ENCODE measurements at places on chromosomes 13 and 19.

DNA sequence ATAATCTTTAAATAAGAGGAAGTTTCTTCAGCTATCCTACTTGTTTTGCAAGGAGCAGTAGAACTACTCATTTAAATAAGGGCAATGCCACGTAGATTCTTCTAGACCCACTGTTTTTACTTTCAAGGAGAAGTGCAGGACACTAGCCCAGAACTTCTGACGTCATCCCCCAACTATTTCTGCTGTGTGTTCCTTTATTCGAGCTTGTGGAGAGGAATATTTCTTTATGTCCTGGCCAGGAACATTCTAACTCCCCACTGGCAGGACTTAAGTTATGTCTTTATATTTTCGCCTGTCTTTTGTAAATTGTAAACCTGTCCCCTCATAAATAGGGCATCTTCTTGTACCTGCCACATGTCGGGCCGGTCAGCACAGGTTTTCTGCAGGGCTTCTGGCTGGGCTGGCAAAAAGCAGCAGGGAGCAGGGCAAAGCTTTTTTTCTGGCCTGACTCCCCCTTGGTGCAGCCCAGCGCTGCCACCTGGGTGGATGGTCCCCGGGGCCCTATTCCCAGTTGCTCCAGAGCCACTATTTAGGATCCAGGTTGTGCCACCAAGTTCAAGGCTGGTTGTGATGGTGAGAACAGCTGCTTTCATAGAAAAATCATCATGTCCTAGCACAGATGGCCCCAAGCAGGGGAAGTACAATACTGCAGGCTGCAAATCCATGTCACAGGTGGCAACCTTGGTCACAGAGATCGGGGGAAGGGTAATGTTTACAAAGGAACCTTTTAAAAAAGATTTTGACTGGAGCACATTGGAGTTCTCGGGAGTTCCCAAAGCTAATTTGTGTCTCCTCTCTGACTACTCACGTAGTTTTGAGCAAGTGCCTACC, 1.8 kb downstream of the MBNL2 start:
- no peak for DNase-seq

DNA sequence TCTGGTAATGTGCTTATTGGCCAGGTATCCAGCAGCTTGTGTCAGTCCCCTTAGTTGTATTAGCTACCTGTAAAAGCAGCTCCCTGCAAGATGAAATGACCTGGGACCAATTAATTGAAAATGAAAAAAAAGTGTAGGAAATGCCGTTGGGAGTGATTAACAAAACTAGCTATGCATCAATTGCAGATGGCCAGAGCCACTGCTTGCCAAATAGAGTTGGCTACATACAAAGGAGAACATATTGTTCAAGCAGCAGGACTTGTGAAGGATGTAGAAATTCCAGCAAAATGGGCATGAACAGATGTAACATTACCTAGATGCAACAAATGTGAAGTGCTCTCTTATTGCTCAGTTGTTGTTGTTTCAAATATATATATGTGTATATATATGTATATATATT, 300.5 kb downstream of the PCDH17 start:
- no peak for DNase-seq

GRCh38 chr19:6020972-6021805, 43.2 kb upstream of the RANBP3 start:
- no peak for DNase-seq

- no peak for DNase-seq
Measured at GRCh38 chr13:40580566-40581276, 85.7 kb downstream of the FOXO1 start.

DNA sequence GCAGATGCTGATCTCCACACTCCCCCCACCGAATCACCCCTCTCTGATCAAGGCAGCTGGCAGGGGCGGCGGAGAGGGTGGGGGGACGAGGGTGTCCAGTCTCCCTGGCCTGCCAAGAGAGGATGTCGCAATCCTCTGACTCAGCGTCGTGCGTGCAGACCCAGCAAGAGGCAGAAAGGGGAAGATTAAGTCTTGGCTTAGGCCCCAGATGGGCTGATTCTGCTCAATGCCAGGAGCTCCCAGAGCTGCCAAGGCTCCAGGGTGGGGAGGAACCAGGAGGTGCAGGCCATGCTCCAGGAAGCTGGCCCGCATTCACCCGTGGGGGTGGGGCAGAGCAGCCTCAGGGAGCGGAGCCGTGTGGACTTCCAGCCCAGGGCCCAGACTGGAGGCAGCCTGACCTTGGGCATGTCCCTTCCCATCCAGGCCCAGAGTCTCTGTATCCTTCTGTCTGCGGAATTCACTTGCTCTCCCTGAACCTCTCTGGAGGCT, 6.6 kb upstream of the BCL3 start:
- DNase-seq = no peak

DNA sequence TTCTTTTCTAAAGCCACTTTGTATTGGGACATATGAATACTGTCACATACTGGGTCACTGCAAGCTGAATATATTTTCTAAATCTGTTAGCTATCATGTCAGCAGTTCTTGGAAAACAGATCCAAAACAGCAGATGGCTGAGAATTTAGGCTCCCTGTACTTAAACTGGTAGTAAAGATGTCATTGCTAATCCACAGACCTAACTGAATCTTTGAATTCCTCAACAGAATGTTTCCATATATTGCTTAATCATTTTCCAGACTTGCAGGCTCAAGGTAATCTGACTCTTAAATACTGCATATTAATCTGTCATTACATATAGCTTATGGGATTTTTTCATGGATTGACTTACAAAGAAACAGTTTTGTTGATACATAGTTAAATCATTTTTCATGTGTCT, 639.0 kb upstream of the KLHL1 start:
- DNase-seq = no peak

DNA sequence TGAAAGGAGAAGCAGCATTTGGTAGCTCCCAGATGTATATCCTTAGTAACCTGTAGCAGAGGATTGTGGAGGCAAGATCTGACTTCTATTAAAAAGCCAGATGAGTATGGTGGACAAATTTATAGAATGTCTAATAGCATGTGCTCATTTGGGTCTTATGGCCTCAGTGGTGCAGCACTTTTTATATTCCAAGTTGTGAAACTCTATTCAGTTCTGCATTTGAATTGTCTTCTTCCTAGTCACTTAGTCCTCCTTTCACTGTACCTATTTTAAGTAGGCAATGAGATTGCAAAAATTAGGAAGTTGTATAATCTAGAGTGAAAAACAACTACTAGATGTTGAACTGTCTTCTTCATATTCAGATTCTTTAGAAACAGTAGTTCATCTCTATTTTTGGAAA, 412.5 kb upstream of the PCDH9 start:
- DNase-seq = no peak

DNA sequence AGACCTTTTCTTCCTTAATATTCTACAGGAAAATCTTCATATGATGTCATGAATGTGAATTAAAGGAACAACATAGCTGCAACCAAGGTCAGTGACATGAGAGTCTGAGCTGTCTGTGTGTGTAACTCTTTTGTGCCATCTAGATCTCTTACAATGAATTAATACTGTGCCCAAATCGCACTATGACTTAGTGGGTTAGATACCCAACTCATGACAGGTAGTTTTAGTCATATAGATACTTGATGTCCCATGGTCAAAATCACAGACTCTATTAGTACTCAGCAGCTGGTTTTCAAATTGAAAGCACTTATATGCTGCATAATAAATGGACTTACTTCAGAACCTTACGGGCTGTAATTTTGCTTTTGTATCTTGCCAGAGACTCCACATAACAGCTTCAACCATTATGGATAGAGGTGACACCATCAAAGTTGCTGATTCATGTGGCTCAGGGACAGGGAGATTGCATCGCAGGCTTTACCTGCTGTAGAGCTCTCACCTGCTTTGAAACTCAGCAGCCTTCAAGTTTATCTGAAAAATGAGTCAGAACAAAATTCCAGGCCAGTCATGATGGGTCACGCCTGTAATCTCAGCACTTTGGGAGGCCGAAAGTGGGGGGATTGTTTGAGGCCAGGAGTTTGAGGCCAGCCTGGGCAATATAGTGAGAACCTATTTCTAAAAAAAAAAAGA, 12.3 kb upstream of the ZNF283 start:
- no peak for DNase-seq

GRCh38 chr19:19632661-19633060, 4.6 kb upstream of the LPAR2 start:
- no peak for DNase-seq

DNA sequence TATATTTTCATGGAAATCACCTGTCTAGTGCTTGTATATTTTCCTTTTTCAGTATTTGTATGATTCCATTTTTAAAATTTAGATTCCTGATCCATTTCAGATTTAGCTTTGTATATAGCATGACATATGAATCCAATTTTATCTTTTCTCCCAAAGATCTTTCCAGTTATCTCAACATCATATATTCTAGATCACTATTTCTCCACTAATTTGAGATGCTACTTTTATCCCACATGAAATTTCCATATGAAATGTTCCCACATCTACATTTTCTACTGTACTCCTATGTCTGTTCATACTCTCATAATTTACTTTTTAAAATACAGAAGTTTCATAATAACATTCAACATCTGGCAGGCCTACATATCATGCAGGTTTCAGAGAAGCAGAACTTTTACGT, 1784.1 kb downstream of the SLITRK5 start:
- no peak for DNase-seq

GRCh38 chr13:74306496-74306895, 172.3 kb upstream of the KLF12 start:
- no peak for DNase-seq

- DNase-seq = no peak
Measured at GRCh38 chr19:7513809-7514642, 1.9 kb upstream of the ZNF358 start.

GRCh38 chr19:39517432-39517831, 2.5 kb downstream of the SELENOV start:
- DNase-seq = no peak

DNA sequence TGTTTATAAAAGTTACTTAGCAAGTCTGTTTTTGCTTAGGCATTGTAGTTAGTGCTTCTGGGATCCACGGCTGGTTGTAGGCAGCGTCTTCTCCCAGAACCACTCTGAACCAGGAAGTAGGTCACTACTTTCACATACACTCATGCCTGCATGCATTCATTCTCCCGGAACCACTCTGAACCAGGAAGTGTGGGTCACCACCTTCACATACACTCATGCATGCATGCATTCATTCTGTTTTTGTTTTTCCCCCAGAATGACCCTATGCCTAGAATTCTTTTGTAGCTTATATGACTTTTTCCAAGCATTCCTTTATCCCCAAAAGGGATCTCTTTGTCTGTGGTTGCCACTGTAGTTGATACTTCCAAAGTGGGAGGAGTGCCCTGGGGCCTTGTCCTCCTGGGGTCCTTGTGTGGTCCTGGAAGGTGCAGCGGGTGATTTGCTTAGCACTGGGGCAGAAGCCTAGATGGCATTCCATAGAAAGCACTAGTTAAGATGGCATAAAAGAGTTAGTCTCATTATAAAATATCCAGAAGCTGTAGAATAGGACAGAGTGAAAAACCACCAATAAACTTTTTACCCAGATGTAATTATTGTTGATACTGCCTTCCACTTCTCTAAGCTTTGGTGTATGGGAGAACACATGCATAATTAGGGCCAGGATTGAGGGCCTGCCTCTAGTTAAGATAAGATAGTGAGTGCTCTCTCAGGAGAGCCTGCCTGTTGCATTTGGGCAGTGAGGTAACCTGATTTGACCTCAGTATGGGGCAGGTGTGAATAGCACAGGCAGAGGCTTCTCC, 68.6 kb upstream of the TEX29 start:
- DNase-seq = no peak

DNA sequence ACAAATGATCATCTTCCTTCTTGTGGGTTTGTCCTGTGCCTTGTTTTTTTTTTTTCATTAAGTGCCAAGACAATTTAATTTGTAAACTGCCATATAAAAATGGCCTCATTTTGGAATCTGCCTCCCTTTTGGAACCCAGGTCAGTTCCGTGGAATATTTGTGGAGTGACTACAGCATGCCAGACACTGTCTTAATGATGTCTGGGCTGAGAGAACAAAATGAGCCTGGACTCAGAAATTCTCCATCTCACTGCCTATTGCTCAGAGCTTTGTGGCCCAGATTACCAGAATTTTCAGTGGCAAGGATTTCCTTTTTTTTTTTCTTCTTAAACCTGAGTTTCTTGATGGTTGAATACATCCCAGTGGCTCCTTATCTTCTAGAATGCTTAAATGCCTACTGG, 340.6 kb downstream of the ENOX1 start:
- DNase-seq = no peak

DNA sequence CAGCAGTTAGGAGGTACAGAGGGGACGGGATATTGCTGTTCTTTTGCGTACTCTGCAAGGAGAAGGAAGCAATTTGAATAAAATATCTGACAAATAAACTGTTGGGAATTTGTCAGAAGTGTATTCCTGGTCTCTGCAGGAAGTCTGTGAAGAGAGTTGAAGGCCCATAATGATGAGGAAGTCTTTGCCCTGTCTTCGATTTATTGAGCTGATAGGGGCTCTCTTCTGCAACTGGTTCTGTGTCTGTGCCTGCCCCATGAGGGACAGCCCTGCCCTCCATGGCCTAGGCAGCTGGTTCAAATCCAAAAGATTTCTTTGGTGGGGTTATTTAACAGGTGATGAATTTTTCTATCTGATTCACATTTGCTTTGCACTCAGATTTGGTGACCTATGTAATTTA, 339.7 kb upstream of the EDNRB start:
- no peak for DNase-seq

DNA sequence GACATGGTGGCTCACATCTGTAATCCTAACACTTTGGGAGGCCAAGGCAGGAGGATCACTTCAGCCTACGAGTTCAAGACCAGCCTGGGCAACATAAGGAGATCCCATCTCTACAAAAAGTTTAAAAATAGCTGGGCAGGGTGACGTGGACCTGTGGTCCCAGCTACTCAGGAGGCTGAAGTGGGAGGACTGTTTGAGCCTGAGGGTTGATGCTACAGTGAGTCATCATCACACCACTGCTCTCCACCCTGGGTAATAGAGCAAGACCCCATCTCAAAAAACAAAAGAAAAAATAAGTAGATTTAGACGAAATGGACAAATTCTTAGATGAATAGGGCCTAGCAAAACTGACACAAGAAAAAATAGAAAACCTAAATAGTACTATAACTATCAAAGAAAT, 10.4 kb upstream of the GNG8 start:
- no peak for DNase-seq

- no peak for DNase-seq
Measured at GRCh38 chr13:98869408-98870090, 108.3 kb downstream of the DOCK9 start.

DNA sequence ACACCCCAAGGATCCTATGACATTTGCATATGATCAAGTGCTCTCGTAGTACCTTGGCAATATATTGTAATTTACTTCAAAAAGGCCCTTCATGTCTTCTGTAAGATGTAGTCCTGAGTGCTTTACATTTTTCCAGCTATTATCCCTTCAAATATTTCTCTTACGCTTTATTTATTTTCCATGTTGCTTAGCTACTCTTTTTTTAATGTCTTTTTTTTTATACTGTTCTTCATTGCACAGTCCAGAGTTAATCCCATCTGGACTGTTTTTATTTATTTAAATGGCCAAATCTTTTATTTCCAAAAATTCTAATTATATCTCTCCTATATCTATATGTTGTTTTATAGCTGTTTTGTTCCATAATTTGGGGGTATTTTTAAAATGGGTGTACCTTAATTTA, 371.3 kb downstream of the SLC7A1 start:
- DNase-seq = no peak
